Stimulated activated CD4-positive, alpha-beta T cell treated with anti-CD3 and anti-CD28 coated beads, Interleukin-1b, Interleukin-23, amount 100 ng/mL, for 1 hour (primary cell): ENCODE measurements at places on chromosomes 7 and 10.

- no peak for DNase-seq
These were observed 408.1 kb downstream of the INHBA start for GRCh38 chr7:41294556-41295454.

GRCh38 chr10:91589658-91590035, 43.2 kb downstream of the PPP1R3C start:
- no peak for DNase-seq

GRCh38 chr7:42572056-42572455, 335.0 kb upstream of the GLI3 start:
- DNase-seq: no peak

DNA sequence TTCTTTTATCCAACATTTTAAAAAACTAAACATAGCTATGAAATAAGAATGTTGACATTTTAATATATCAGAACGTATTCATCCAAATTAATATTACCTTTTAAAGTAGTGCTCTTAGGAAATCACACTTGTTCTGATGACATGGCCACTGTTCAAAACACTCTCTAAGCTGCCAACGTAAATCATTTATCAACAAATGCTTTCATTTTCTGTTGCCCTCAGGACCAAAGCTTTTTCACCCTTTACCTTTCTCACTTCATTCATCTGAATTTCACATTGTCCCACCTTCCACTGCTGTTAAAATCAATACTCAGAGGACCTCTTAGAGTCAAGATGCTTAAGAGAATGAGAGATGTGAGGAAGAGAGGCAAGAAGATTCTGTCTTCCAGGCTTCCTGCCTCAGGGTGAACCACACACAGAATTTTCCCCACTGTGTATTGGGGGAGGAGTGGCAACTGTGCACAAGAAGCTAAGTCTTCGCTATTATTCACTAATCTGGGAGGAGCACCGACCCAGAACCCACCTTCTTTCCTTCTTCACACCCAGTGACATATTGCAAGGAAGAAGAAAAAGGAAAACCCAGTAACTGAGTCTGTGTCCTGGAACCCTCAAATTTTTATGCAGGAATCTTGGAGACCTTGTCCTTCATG, 21.0 kb downstream of the HIBADH start:
- no peak for DNase-seq

DNA sequence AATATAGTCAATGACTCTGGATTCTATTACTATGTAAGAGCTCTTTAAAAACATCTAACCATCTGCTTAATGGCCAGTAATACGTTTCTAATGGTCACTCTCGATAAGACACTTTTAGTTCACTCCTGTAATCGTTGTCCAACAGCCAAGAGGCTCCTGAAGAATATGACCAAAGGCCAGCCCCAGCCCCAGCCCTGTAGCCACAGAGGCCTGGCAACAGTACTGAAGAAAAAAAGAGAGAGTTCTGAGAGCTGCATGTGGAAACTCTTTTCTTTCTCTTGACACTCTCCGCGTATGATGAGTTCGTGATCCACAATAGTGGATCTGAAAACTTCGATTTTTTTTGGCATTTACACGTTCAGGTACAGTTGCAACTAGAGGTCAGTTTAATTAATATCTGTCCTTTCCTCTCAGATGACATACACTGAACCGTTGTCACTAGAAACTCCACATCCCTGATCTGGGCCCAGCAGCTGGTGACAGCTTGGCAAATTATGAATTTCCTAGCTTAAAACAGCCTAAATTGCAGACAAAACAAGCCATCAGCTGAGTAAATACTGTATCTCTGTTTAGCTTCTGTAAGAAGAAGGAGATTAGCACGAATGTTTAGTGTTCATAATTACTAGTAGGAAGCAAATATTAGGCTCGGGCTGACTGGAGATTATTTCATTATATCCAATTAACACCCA, 456.7 kb downstream of the LRMDA start:
- no peak for DNase-seq

- no peak for DNase-seq
These were observed 21.9 kb upstream of the ACSL5 start for GRCh38 chr10:112352044-112352443.

DNA sequence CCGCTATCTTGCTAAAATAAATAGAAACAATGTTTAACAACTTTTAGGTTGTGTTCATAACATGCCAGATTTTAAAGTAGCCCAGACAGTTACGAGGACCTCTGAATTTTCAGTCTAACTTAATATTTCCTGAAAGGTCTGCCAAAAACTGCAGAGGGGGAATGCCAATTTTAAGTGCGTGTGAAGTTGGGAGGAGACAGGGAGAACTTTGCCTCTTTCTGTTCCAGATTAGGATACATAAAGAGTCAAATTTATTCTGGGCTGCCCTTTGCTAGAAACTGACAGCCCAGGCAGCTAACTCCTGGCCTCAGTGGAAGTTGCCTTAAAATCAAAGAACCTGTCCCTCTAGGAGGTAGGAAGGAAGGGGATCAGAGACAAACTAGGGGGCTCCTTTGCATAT, 52.3 kb upstream of the PIP4K2A start:
- no peak for DNase-seq

DNA sequence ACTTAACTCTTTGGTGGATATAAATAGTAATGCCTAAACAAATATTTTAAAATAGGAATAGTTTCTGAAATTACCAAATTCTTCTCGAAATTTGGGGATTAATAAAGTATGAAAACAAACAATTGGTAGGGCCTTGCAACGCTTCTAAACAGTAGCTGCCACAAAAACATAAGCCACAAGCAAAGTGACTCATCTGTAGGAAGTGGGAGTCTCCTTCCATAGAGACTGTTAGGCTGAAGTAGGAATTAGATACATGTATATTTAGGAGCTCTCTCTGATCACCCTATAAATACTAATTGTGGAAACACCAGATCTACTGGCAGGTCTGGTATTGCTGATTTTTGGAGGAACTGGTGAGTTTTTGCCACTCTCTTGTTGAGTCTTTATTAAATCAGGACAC, 5.7 kb upstream of the LMOD2 start:
- no peak for DNase-seq

- DNase-seq: no peak
These were observed 101.3 kb downstream of the GALNT11 start for GRCh38 chr7:152126741-152127140.

DNA sequence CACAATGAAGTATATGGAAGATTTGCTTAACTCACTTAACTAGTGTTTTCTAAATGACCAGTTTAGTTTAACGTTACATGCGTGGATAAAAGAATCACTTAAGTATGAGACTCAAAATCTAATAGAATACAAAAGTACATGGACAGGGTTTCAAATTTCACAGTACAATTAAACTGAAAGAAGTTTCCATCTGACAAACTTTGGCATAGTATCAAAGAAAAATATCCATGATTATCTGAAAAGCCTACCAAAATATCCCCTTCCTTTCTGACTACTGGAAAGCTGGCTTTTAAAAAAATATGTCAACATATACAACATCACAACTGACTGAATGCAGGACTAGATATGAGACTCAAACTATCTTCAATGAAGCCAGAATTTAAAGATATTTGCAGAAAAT, 164.8 kb downstream of the ZNF438 start:
- no peak for DNase-seq

DNA sequence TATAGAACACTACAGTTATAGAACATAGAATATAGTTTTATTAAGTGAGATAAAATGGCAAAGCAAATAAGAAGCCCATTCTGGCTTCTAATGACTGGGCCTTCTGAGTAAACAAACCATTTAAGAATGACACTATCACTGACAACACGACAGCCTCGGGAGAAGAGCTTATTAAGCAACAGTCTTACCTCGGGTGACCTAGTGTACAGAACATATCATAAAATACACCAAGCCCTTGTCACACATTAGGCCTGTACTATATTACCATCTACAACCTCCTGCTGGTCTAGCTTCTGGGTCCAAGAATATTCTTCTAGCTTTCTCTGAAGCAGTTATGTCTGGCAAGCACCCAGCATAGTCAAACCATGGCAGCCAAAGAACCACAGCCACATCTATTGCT, 32.0 kb downstream of the CCDC186 start:
- no peak for DNase-seq

- DNase-seq: no peak
These were observed 62.9 kb upstream of the PRR15 start for GRCh38 chr7:29500719-29501118.

- no peak for DNase-seq
These were observed 76.2 kb upstream of the PPP2R2D start for GRCh38 chr10:131824371-131825149.

GRCh38 chr7:515628-516027, 4.0 kb downstream of the PDGFA start:
- DNase-seq: no peak
